ENCODE measurements at places on chromosomes 16 and 17. TPM values are rescaled to one million over a fixed set of nuclear protein-coding genes. Genes with fewer than 3 reads are reported as not detected.

The LPCAT2 gene
- total RNA-seq: 7.2 TPM

The HIGD1B gene
- not detected for total RNA-seq

The ADAM11 gene
- 1.4 TPM for total RNA-seq

The KRTAP4-4 gene
- not detected for total RNA-seq

The TRPV3 gene
- 1.9 TPM for total RNA-seq

The SPEM1 gene
- not detected for total RNA-seq

The ATP2A1 gene
- 8.2 TPM for total RNA-seq

The PLXDC1 gene
- 2.5 TPM for total RNA-seq
